Putamen (tissue), 1 donor: ENCODE measurements at places on chromosomes 12 and 14.

DNA sequence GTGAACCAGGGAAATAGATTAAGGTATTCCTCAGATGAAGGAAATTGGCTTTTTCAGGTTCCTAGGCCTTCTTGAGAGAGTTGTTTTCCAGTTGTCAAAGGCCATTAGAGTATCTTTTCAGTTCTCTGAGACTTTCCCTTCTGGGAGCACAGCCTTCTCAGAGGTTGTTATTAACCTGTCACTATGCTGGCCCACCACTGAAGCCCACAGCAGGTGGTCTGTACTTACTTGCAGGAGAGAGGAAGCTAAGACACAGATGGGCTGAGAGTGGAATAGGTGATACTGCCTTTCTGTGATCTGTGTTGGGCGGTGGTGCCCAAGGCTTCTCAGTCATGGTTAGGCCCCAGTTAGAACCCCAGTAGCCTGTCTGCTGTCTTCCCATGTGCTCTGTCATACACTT lies 22.8 kb upstream of the GALNT16 start:
- DNase-seq: no peak

GRCh38 chr14:23632461-23633159 lies 3.6 kb upstream of the DHRS2 start:
- no peak for DNase-seq

DNA sequence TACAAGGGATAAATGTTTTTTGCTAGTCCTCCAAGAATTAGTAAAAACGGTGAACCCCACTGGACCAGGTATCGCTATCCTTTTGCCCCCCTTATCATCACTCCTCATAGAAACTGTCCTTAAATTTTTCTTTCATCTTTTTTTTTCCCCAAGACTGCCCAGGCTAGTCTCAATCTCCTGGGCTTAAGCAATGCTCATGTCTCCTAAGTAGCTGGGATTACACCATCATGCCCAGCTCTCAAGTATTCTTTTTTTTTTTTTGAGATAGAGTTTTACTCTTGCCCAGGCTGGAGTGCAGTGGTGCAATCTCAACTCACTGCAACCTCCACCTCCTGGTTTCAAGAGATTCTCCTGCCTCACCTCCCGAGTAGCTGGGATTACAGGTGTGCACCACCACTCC lies 9.7 kb downstream of the IRF2BPL start:
- no peak for DNase-seq

DNA sequence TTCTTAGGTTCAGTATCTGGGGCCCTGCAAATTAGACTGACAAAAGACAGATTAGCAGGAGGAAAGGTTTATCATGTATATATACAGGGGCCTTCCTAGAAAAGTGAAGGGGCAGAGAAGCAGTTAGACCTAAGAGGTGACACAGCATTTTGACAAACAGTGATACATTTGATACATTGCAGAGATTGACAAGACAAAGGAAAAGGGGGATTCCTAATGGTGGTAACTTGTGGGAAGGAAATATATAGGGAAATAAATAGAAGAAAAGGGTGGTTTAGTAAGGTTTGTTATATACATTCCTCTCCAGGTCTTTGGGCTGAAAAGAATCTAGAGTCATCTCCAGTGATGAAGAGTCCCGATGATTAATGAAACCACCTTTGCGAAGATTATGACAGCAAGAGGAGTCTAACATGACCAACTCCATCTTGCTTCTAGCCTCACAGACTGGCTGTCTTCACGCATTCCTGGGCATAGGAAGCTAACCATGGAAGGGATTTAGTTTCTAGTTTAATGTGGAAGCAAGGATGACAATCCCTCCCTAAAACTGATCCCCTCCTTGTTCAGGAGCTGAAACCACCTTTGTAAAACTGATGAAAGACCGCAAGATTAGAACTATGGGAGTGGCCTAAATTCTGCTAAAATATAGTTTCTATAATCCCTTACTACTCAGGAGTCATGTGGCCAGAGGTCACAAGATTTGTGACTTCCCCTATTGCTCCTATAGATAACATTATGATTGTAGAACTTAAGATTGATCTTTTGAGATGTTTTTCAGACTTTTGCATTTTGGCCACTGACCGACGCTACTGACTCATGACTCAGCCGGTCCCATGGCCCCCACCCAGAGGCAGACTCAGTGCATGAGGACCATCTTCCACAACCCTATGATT lies 31.1 kb upstream of the CPM start:
- no peak for DNase-seq

GRCh38 chr12:12008232-12008850 lies 62.4 kb upstream of the BCL2L14 start:
- no peak for DNase-seq

GRCh38 chr12:105453316-105453715 lies 122.8 kb downstream of the C12orf75 start:
- no peak for DNase-seq

DNA sequence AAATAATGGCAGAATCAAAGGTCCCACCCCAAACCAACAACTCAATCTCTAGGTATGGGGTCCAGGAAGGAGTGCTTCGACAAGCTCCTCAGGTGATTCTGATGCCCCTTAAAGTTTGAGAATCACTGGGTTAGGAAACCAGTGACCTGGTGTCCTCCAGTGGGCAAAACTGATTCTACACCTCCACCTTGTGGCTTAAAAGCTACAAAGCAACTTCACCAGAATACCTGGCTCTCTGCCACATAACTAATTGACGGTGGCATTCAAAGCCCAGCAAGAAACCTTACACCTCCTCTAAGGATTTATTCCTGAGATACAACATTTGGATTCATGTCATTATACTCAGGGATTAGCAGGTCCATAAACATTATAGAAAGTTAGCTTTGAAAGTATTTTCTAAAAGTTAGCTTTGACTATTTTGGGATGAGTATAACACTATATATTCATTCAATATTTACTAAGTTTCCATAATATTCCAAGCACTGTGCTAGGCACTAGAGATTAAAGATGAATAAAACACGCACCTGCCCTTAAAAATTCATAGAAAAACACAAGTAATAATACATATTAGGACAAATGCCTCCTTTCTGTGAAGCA lies 45.4 kb downstream of the DCAF5 start:
- no peak for DNase-seq

- DNase-seq: no peak
Measured at GRCh38 chr12:66976526-66976925, 292.6 kb upstream of the CAND1 start.

- no peak for DNase-seq
Measured at GRCh38 chr12:42282294-42282693, 43.6 kb downstream of the ZCRB1 start.

- no peak for DNase-seq
Measured at GRCh38 chr12:95528431-95528830, 22.8 kb downstream of the USP44 start.

GRCh38 chr12:64792128-64792527 lies 32.3 kb upstream of the TBC1D30 start:
- DNase-seq: no peak

DNA sequence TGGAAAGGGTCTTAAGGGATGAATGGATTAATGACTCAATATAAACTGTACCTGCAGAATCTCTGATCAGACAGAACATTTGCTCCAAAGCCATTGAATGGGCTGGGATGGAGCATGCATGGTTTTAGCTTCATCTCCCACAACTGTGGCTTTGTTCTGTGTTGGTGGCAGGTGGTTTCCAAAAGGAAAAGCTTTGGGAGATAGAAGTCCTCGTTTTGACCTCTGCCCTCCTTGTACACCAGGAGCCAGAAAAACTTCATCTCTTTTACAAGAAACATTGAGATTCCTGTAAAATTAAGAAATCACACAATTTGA lies 39.5 kb downstream of the GPR65 start:
- no peak for DNase-seq

DNA sequence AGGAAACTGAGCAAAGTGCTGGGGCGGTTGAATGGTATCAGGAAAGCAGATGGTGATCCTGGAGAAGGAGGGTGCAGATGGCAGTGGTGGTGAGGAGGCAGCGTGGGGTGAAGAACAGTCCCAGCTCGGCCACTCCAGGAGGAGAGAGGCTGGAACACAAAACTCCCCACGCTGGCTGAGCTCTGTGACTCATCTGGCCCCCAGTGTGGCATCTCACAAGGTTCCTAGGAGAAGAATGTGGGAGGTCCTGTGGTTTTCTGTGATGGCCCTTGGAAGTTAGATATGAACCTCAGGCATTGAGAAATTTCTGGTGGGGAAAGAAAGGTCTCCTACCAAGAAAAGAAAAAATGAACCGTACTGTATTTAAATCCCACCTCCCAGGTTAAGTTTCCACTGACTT lies 8.0 kb upstream of the NRXN3 start:
- DNase-seq: no peak

- DNase-seq: no peak
Measured at GRCh38 chr14:103891667-103892215, 36.5 kb upstream of the TDRD9 start.

- DNase-seq: no peak
Measured at GRCh38 chr14:100895411-100895810, 8.1 kb downstream of the RTL1 start.

GRCh38 chr12:109462868-109463692 lies 14.0 kb downstream of the KCTD10 start:
- DNase-seq: no peak

GRCh38 chr12:93043192-93043876 lies 114.2 kb upstream of the EEA1 start:
- no peak for DNase-seq

DNA sequence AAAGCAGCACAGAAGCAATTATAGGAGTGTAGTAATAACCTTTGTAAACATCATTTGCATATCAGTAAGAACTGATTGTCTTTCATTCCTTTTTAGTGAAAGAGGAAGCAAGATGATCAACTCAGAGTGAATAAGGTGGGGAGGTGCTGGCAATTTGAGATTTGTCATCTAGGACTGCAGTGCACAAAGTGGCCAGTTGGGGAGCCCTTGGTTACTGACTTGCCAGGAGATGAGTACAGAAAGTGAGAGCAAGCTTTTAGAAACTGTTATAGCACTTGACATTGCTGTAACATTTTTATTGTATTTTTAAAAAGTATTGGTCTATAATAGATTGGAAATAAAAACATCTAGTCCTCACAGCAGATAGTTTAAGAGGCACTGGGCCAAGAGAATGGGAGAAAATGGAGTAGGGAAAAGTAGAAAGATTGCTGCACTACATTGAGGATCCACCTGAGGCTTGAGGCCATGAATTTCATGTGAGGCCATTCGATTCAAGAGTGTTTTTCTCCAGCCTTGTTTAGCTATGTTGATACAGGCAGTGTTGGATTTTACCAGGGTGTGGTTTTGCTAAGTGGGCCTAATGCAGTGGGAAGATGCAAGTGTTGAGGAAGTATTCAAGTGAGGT lies 98.2 kb downstream of the SNAPC1 start:
- DNase-seq: no peak

- no peak for DNase-seq
Measured at GRCh38 chr12:124425667-124426066, 130.8 kb downstream of the RFLNA start.

DNA sequence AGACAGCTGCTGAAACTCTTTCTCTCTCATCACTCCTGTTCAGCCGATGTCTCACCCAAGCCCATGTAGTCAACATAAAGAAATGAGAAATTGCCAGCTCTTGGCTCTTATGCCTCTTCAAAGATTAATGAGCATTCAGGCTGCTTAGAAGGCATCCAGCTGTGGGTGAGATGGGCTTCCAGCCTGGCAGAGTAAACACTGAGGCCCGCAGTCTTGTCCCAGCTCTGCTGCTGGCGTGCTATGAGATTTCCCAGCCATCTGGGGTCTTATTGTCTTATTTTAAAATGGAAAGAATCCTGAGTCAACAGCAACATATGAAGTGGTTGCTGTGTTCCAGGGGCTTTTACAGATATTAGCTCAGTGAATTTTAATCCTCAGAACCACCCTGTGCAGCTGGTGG lies 12.6 kb downstream of the RXYLT1 start:
- no peak for DNase-seq
